ENCODE measurements at places on chromosomes 13 and 19.
A peak's percentile ranks its signal among the peaks of the same experiment; 100 is the strongest.

DNA sequence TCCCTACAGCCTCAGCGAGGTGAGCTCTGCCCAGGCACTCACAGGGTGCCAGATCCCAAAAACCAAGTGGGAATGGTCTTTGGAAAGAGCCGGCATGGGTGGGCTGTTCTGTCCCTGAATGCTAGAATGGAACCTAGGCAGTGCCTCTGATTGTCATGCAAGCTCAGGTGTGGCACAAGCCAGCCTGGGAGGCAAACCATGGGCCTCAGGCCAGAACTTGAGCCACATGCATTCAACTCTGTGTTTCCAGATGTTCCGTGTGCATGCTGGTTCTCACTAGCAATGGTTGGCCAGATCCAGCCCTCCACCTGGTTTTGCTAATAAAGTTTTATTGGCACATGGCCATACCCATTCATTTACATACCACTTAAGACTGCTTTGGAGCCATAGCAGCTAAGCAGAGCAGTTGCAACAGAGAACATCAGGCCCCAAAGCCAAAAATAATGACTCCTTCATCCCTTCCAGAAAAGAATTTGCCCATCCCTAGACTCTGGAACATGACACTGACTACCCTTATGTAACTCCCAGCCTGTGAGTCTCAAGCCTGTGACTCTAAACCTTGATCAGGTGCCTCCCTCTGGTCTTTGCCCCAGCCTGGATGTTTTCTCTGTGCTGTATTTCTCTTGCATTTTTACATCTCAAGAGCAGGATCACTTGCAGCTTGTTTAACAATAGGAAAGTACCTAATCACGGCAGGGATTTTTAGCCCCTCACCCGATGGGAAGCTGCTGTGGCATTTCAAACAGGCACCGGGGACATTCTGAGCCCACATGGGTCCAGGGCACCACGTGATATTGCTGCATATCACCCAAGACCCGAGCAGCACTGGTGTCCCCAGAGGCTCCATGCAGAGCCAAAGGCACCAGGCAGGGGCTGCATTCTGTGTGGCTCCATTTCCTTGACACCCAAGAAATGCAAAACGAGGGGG is 55.4 kb upstream of the USE1 start:
- DNase-seq, result no peak

DNA sequence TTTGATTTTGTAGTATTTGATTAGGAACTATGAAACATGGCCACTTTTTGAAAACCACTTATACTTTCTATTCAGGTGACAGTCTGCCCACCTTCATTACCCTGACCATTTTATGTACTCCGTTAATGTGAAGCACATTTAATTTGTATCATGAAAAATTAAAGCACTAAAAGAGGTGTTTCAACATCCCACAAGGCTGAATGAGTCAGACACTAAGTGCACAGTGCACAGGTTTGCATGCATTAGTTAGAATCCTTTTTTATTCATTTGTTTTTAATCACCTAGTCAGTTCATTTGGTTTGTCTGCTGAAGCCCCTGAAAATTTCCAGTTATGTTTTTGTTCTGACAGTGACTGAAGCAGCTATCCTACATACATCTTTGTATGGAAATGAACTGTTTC is 271.0 kb downstream of the SLITRK5 start:
- DNase-seq, result no peak

DNA sequence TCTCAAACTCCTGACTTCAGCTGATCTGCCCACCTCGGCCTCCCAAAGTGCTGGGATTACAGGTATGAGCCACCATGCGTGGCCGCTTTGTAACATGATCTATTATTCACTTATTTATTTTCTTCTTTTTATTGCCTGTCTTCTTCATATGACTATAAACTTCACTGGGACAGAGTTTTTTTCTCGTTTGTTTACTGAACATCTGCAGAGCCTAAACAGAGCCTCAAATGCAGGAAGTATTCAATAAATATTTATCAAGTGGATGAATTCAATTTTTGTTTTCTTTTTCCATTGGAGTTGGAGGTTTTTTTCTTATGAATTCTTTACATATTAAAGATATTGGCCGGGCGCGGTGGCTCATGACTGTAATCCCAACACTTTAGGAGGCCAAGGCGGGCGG is 54.7 kb downstream of the SKA3 start:
- no peak for DNase-seq

DNA sequence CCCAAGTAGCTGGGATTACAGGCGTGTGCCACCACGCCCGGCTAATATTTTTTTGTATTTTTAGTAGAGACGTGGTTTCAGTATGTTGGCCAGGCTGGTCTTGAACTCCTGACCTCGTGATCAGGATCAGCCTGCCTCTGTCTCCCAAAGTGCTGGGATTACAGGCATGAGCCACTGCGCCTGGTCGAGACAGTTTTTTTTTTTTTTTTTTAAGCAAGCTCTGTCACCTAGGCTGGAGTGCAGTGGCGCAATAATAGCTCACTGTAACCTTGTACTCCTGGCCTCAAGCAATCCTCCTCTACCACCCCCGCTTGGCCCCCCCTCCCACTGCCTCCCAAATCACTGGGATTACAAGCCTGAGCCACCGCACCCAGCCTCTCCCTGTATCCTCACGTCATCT is 6.4 kb upstream of the MAP2K7 start:
- DNase-seq, result no peak

GRCh38 chr13:112434032-112434431 is 57.9 kb downstream of the SPACA7 start:
- no peak for DNase-seq

GRCh38 chr13:99308471-99309087 is 1.4 kb upstream of the GPR183 start:
- DNase-seq, result no peak

GRCh38 chr19:38378866-38379265 is 4.5 kb downstream of the PSMD8 start:
- no peak for DNase-seq

- DNase-seq, result peak; percentile 31
Measured at GRCh38 chr13:46679369-46680120, 117.4 kb downstream of the ESD start.

- no peak for DNase-seq
Measured at GRCh38 chr19:18425515-18426415, 6.6 kb downstream of the SSBP4 start.

All from activated CD4-positive, alpha-beta T cell treated with anti-CD3 and anti-CD28 coated beads, Interleukin-2, Interleukin-6, amounts not matched to agents 100 ng/mL and 50 ng/mL, durations not matched to agents 16 hours and 8 hours (primary cell).